ENCODE measurements at places on chromosomes 7 and 10. TPM values are rescaled to one million over a fixed set of nuclear protein-coding genes. Genes with fewer than 3 reads are reported as not detected.

DNA sequence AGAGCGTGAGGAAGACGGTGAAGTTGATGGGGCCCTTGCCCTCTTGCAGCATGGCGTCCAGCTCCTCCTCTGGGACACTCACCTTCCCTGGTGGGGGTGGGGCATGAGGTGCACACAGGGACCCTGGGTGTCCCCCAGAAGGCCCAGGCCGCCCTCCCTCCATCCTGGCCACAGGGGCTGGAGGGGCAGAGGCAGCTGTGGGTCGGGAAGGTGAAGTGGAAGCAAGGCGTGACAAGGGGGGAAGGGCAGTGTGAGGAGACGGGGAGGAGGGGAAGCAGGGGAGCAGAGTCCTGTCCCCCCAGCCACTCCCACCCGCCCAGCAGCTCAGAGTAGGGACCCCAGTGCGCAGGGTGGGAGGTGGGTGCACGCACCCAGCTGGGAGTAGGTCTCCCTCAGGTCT, 791 bp downstream of the MYL7 start:
- no peak for DNase-seq

GRCh38 chr10:32954080-32954479, 4.0 kb downstream of the ITGB1 start:
- no peak for DNase-seq

ACTL6B gene
- total RNA-seq, result 0.33 TPM

CTBP2 gene
- 212 TPM for total RNA-seq
